ENCODE measurements at places on chromosomes 11 and 22.
A peak's percentile ranks its signal among the peaks of the same experiment; 100 is the strongest.

DNA sequence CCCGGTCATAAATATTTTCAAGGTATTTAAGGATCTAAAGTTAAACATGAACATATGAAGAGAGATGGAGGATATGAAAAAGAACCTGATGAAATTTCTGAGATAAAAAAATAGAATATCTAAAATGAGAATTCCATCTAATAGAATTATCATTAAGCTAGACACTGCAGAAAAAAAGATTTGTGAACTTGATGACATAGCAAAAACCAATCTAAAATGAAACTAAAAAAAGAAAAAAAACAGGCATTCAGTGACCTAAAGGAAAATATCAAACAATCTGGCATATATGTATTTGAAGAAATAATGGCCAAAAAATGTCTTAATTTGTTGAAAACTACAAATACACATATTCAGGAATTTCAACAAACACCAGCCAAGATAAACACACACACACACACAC lies 81.6 kb upstream of the ZC3H12C start:
- no peak for DNase-seq

DNA sequence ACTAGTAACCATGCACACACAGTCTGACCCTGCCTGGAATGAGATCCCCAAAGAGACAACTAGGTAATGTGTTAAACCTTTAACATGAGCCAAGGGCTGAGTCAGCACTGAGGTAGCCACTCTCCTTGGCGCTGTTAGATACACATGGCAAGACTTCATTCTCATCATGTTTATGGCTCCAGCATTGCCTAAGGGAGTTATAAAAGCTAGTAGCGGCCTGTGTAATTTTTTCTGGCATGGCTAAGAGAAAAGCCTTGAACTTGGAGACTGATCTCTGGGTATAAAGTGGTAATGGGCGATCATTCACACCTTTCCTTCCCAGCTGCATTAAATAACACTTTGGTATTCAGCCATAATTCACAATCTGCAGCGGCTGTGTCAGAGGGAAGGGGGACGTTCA lies 779.7 kb upstream of the LRRC4C start:
- no peak for DNase-seq

GRCh38 chr11:57463671-57464538 lies 3.6 kb downstream of the RTN4RL2 start:
- DNase-seq, result no peak

- no peak for DNase-seq
These were observed 19.9 kb upstream of the APOA1 start for GRCh38 chr11:116857316-116857715.

GRCh38 chr22:31346255-31346732 lies at the start of gene PATZ1:
PATZ1 (minus strand) TSS chr22:31346346; CDS start chr22:31345602, 744 bp downstream.
- DNase-seq, result peak; percentile 67

GRCh38 chr11:60871378-60872061 lies 4.2 kb downstream of the ZP1 start:
- DNase-seq, result no peak
